Anterior cingulate cortex (tissue), 58 donors: ENCODE measurements at places on chromosomes 3 and 15.

DNA sequence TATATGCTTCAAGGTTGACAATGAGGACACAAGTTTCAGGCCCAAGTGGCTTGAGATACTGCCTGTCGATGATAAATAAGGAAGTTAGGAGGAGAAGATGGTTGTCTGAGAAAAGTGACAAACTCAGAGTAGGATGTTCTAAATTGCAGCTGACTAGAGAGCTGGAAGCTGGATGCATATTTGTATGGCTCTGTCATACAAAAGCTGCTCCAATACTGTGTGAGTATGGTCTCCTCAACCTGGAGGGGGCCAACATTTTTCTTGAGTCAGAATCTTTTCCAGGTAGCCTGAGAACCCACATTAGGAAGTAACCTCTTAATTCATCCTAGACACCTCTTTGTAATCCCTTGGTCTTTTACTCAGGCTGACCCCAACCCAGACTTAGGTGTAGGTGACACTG, 28.4 kb upstream of the TPRG1 start:
- no peak for DNase-seq

GRCh38 chr15:44397869-44398268, 29.6 kb upstream of the CTDSPL2 start:
- DNase-seq = no peak

DNA sequence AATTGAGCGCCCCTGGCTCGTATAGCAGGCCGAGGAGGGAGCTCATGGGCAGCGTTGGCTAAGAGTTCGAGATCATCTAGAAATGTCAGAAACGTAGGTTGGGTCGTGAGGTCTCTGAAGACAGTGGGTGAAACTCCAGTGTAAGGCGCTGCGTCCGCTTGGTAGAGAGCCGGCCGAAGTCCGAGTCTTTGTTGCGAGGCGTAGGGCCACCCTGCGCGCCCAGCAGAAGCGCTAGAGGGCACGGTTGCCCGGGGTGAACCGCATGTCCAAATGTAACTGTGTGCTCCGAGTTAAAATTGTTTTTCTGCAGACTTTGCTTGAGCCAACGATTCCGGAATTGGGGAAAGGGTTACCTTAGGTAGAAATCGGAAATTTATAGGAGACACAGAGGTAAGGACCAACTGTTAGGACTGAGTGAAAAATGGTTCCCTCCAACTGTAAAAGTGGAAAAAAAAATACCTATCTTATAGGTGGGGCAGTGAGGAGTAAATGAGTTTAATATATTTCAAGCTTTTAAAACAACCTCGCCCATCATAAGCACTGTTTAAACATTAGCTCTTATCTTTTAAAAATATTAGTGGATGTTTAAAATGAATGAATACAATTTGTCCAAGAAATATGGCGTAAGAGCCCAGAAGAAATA, 993 bp upstream of the SIAH2 start:
- peak; percentile 57 for DNase-seq

- no peak for DNase-seq
Observed at GRCh38 chr15:28911310-28911931, 25.6 kb downstream of the APBA2 start.

GRCh38 chr15:83710452-83710851, 56.5 kb downstream of the ADAMTSL3 start:
- no peak for DNase-seq
